ENCODE measurements at places on chromosomes 3 and 15. TPM values are rescaled to one million over a fixed set of nuclear protein-coding genes. Genes with fewer than 3 reads are reported as not detected.

Gene OSTN
- total RNA-seq, result not detected

Gene PROS1
- total RNA-seq, result not detected

Gene GPR62
- total RNA-seq, result not detected

DNA sequence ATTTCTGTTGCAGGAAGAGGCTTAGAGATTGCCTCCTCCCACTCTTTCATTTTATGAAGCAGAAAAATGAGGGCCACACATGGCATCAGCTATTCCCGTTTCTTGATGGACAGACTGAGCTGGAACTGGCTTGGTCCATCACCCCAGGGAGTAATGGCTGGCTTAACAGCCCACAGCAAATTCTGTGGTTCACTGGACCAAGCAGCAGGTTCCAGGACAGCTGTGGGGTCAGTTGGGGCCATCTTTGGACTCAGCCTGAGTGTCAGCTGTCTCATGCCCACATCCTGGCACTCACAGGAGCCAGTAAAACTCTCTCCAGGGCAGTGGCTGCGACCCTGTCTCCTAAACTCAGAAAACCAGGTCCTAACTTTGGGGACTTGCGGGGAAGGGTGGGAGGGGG, 36.5 kb downstream of the ZDHHC19 start:
- no peak for DNase-seq
- H3K4me1 ChIP-seq, result peaks cover 18% of the 10 kb centered on the region
- no peaks in the 10 kb centered on the region for H3K27me3 ChIP-seq
- no peak overlapping the region for H3K27ac ChIP-seq

DNA sequence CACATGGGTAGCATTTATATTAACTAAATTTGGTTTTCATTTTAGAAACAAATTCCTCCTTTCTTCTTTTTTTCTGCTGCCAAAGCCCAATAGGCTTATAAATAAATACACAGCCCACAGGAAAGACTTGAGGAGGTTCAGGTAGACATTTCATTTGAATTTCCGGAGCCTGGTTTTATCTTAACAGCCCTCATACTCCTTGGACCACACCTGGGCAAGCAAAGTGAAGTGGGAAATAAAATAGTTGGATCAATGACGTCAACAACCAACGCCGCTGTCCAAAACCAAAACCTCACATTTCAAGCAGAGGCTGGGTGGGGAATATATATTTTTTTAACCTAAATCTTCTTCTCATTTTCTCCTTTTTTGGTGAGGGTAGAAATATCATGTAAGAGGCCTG, 53.2 kb downstream of the RFTN1 start:
- H3K4me3 ChIP-seq, result no peak overlapping the region
- no peak for DNase-seq
- peaks cover 4% of the 10 kb centered on the region for H3K36me3 ChIP-seq
- H3K4me1 ChIP-seq, result peaks cover 6% of the 10 kb centered on the region

DNA sequence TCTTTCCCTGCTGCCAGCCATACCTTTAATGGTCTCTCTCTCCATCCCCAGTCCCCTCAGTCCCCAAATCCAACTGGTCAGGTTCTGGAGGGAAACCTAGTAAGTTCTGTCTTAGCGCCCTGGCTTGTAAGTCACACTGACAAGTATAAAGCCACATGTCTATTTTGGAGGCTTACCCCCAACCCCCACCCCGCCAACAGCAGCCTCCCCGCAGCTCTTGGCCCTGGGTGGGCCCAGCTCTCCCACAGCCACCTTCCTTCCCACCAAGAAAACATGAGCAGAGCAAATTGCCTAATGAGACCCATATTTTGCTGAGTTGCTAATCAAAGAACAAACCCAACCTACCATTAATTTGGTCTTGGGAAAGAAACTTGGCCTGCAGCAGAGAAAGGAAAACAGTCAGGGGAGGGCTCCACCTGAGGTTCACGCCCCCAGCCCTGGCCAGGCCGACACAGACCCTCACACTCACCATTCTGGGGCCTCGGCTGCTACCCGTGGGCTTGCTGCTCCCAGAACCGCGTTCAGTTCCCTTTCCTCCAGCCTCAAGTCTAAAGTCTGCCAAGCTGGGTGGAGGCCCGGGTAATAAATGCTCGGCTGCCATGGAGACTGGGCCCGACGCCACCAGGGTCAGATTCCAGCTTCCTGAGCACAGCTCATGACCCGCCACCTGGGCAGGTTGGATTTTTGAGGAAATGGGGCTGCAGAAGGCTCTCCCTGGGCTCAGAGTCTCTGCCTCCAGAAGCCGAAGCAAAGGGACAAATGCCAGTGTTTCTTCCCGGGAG, at the start of gene CALML4:
CALML4 (minus strand) TSS at position 557 of the 782 bp plus-strand sequence; CDS start at position 472, 85 bp downstream.
- H3K4me3 ChIP-seq, result peak within 1 kb of the TSS; percentile 16
- no peak for DNase-seq
- no peak within 1 kb of the TSS for H3K27ac ChIP-seq

DNA sequence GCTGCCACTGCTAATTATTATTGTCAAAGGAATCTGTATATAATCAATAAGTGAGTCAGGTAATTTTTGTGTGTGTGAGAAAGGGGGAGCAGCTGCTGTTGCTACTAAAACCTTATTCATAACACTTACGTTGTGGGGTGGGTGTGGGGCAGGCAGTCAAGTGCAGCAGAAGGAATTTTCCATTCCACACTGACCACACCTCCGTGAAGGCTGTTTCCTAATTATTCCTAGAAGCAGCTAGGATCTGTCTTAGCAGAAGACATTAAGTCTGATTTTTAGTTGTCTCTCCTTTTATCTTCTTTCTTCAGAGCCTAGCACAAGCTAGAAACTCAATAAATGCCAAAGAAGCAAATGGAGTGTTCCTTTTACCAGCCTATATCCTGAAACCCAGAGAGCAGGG, 4.0 kb upstream of the U2SURP start:
- H3K4me3 ChIP-seq, result no peak overlapping the region
- DNase-seq, result no peak
- H3K36me3 ChIP-seq, result no peaks in the 10 kb centered on the region
- H3K27ac ChIP-seq, result no peak overlapping the region
- peaks cover 12% of the 10 kb centered on the region for H3K4me1 ChIP-seq

DNA sequence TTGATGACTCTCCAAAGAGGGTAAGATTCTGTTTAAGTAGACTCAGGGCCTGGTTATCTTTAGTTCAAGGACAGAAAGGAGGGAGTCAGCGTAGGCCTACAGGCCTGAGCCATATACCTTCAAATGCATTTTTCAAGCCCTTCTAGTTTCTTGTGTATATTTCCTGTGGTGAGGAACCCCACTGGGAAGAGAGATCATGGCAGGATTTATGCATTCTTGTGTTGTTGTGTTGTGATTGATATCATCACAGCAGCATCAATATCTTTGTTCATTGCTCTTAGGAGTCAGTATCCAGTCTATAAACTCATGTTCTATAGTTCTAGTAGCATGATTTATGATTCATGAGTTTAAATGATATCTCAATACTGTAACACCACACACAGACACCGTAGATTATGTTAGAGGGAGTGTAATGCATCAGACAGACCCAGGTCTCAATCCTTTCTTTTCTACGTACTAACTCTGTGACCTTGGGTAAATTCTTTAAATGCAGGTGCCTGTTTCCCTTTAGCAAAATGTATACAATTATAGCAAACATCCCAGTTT, 427.5 kb downstream of the PDCD6IP start:
- H3K27ac ChIP-seq, result no peak overlapping the region
- H3K4me3 ChIP-seq, result no peak overlapping the region
- no peaks in the 10 kb centered on the region for H3K4me1 ChIP-seq
- no peaks in the 10 kb centered on the region for H3K27me3 ChIP-seq

DNA sequence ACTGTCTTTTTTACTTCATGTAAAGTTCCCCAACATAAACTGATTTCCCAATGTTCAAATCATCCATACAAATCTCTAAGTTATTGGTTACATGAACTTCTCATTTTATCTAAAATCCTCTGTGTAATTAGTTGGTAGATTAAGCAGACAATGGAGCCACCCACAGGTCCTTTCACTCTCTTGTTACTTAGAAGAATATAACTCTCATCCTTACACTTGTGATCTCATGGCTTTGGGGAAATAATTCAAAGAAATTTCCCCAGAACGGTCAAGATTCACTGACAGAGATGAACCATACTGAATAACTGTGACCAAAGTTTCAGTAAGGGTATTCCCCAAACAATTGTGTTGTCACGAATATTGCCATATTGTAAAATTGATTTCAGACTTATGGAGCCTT, 1102.6 kb upstream of the EPHA6 start:
- no peaks in the 10 kb centered on the region for H3K27me3 ChIP-seq
- H3K4me1 ChIP-seq, result no peaks in the 10 kb centered on the region
- H3K27ac ChIP-seq, result no peak overlapping the region
- H3K36me3 ChIP-seq, result no peaks in the 10 kb centered on the region
- no peak for DNase-seq

DNA sequence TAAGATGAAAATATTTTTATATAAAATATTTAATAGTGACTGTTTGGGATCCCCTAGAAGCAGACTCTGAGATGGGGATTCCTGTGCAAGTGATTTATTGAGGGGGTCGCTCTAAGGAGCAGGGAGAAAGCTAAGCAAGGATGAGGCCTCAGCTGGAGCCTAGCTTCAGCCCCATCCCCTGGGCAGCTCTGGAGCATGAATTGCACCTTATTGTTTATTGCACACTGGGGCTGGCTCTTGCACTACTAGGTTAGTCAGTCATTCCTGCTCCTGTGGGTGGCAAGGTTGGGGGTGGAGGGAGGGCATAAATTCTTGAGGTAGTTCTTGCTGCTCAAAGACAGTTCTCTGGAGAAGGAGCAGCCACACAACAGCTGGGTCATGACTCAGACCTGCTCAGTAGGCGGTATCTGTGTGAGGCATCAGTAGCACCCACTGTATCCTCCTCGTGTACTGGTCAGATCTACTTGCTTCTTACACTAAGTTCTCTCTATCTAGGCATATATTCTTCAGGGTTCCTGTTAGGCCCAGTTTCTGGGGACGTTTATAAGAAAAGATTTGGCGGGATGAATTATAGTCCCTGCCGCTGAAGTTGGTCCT, 27.2 kb upstream of the TNFSF10 start:
- H3K27ac ChIP-seq, result no peak overlapping the region
- no peaks in the 10 kb centered on the region for H3K27me3 ChIP-seq
- H3K36me3 ChIP-seq, result no peaks in the 10 kb centered on the region
- peaks cover 12% of the 10 kb centered on the region for H3K4me1 ChIP-seq
- H3K4me3 ChIP-seq, result no peak overlapping the region
- no peak for DNase-seq

GRCh38 chr3:131856171-131856570, 178.6 kb downstream of the CPNE4 start:
- no peak overlapping the region for H3K27ac ChIP-seq
- DNase-seq, result no peak
- H3K36me3 ChIP-seq, result no peaks in the 10 kb centered on the region

DNA sequence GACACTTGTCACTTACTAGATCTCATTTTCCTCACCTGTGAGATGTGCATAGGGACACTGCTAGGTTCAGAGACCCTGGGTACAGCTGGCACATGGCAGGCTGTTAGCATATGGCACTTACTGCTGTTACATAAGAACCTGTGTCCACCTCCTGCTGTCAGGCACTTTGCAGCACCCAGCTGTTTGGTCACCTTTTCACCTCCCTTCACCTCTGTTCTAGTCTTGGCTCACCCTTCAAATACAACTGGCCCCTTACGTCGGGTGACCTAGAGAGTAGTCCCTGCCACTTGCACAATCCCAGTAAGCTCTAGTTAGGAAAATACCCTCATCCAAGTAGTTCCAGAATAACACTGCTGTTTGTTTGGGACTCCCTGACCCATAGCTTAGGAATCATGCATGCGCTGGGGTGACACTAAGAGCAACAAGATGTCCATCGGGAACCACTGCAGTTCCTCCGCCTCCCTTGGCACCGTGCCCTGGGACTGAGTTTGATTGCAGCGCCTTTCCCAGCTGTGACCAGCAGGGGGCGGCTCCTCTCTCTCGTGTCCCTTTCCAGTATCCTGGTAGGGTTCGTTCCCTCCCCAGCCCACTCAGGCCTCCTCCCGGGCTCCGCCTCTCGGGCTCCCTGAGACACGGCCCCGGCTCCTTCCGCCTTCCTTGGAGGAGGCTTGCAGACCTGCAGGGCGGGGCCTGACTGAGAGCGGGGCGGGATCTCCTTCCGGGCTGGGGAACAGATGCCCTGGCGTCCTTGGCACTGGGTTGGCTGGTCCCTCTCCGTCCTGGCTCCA, 78.6 kb downstream of the ABHD5 start:
- H3K4me3 ChIP-seq, result peak overlapping the region; percentile 4
- no peaks in the 10 kb centered on the region for H3K27me3 ChIP-seq
- peaks cover 42% of the 10 kb centered on the region for H3K4me1 ChIP-seq
- peak; percentile 80 for DNase-seq
- H3K27ac ChIP-seq, result peak overlapping the region; percentile 71

GRCh38 chr3:186991470-186991869, 61.1 kb downstream of the ST6GAL1 start:
- peaks cover 55% of the 10 kb centered on the region for H3K36me3 ChIP-seq
- H3K4me1 ChIP-seq, result peaks cover 9% of the 10 kb centered on the region
- H3K27me3 ChIP-seq, result no peaks in the 10 kb centered on the region
- H3K27ac ChIP-seq, result no peak overlapping the region
- H3K4me3 ChIP-seq, result no peak overlapping the region

- H3K4me1 ChIP-seq, result no peaks in the 10 kb centered on the region
- H3K27me3 ChIP-seq, result no peaks in the 10 kb centered on the region
- peak; percentile 45 for DNase-seq
- H3K36me3 ChIP-seq, result peaks cover 61% of the 10 kb centered on the region
- H3K4me3 ChIP-seq, result no peak overlapping the region
- no peak overlapping the region for H3K27ac ChIP-seq
Observed at GRCh38 chr3:52481819-52482521, 13.2 kb upstream of the STAB1 start.

DNA sequence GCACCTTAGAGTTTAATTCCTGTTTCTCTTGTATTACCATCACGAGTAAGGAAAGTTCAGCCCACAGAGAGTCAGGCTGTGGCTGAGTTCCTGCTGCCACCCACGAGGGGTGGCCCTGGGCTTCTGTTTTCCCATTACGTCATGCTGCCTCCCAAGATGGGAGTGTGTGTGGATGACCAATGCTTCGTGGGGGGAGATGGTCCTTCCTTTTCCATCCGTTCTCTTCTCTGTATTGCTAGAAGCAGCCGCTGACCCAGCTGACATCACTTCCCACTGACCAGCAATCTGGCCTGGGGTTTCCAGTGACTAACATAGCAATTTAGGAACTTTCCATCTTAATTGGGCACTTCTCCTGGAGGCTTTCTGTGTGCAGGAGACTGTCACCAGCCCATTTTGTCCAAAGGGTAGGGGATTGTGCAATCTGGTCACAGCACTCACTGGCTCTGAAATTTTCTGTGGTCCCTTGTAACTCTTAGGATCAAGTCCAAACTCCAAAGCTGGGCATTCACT, 9.3 kb downstream of the IRAK2 start:
- no peak overlapping the region for H3K4me3 ChIP-seq
- DNase-seq, result no peak
- H3K27ac ChIP-seq, result no peak overlapping the region
- H3K27me3 ChIP-seq, result no peaks in the 10 kb centered on the region

- DNase-seq, result no peak
- H3K27ac ChIP-seq, result no peak overlapping the region
- H3K36me3 ChIP-seq, result no peaks in the 10 kb centered on the region
- no peaks in the 10 kb centered on the region for H3K27me3 ChIP-seq
- no peak overlapping the region for H3K4me3 ChIP-seq
Observed at GRCh38 chr3:123653221-123653682, 68.4 kb upstream of the HACD2 start.
